ENCODE measurements at places on chromosomes 3 and 15.

DNA sequence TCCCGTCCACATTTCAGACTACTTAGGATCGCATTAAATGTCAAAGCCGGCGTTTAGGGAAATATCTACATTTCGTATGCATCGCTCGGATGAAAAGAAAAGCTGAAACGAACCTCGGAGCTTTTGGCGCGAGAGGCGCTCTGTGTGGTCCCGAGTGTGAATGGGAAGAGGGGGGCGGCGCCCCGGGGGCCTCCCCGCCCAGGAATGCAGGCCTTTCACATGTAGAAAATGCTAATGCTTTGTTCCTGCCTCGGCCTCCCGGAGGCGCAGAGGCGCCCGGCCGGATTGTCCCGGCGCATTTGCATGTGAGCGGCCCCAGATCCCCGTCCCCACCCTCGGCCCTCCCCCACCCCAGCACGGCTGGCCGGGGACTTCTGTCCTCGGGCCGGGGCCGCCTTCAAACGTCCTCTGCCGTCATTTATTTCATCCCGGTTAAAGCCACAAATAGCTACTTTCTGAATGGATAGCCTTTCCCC, 37.0 kb upstream of the TRIM71 start:
- peak; percentile 14 for DNase-seq

DNA sequence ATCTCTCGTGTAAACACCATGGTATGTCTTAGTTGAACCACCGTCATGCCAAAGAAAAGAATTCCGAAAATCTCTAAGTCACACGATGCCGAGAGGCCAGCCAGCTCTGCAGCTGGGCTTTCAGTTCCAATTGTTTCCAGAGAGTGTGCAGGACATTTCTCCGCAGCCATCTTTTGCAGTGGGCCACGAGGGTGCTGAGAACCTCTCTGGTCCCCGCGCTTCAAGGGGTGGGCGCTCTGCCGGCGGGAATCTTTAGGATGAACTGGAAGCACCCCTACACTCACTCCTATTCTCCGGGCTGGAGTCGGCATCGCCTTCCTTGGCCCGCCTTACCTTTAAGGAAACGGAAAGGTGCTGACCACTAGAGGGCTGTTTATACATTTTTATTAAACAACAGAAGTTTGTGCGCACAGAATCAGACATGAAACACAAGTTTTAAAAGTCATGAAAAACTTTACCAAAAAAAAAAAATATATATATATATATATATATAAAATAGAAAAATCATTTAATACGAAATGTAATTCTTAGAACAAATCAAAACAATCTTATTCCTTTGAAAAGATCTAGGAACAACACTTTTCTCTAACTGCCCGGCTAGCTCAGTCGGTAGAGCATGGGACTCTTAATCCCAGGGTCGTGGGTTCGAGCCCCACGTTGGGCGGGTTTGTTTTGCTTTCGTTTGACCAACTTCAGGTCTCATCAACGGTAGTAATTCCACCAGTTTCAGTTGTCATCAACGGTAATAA, 12.5 kb upstream of the MORF4L1 start:
- peak; percentile 71 for DNase-seq

DNA sequence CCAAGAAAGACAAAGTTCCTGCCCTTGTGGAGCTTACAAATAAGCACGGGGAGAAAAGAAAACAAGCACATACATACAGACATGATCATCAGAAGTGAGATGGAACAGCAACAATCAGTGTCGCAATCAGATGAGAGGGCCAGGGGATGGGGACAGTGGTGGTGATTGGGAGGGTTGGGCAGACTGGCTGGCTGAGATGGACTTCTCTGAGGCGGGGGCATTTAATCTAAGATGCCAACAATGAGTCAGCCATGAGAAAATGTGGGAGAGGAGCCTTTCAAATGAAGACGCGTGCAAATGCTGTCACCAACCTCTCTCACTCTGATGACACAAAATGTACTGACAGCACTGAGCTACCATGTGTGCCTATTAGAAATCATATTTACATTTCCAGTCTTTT, 81.4 kb downstream of the NCEH1 start:
- DNase-seq = no peak

- no peak for DNase-seq
Observed at GRCh38 chr3:112802338-112802737, 44.3 kb downstream of the CD200R1L start.

DNA sequence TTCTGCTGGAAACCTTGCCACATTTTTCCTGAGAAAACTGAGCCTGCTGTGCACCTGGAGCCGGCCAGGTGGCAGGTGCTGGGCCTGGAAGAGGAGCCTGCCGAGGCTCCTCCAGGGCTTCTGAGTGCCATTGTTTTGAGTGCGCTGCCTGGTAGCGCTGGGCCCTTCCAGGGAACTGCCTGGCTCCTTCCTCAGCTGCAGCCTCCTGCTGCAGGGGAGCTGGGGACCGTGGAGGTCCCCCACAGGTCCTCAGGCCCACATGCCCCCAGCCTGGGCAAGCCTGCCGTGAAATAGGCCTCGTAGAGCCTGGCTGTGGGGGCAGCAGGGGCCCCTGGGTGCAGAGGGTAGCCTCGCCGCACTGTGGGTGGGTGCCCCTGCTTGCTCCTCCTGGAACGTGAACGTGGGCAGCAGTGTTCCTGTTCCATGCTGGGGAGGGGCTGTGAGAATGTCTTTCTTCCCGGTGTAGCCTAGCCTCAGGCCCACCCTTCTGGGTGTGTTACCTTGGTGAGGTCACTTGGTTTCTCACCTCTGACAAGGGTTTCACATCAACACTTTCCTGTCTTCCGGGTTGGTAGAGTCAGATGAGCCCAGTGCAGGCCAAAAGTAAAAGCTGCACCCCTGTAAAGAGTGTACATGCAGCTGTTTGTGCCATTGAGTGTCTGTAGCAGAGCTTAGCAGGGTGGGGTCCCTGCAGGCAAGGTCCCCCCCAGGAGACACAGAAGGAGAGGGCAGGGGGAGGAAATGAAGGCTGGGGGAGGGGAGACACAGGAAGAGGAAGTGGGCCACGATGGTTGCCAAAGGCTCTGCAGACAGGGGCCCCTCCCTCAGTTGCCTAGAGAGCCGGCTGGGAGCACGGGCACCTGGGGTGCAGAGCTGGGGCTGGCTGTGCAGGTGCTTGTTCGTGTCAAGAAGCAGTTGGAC, 34.5 kb downstream of the KLF13 start:
- peak; percentile 55 for DNase-seq

GRCh38 chr15:57665939-57666338, 40.6 kb upstream of the POLR2M start:
- DNase-seq = no peak

DNA sequence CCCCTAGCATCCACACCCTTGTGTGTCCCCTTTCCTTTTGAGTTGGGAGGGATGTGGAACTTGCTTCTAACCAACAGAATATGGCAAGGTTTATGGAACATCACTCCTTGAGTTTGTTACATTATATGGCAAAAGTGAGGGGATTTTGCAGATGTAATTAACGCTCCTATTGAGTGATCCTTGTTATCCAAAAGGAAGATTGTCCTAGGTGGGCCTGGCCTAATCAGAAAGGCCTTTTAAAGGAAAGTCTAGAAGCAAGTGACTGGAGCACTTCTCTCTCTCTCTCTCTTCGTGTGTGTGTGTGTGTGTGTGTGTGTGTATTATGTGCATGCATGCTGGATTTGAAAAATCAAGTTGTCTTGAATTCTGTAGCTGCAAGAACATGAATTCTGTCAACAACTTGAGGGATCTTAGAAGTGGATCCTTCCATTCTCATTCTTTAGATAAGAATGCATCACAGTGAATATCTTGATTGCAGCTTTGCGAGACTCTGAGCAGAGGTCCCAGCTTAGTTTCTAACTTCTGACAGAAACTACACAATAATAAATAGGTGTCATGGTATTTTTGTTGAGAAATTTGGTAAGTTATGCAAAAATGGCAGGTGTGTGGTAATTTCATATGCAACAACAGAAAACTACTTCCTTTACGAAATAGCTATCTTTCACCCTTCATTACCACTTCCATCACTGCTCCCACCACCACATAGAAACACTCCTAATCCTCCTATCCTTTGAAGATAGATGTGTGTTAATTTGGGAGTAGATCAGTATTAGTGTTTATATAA, 360.9 kb upstream of the CBLB start:
- no peak for DNase-seq

DNA sequence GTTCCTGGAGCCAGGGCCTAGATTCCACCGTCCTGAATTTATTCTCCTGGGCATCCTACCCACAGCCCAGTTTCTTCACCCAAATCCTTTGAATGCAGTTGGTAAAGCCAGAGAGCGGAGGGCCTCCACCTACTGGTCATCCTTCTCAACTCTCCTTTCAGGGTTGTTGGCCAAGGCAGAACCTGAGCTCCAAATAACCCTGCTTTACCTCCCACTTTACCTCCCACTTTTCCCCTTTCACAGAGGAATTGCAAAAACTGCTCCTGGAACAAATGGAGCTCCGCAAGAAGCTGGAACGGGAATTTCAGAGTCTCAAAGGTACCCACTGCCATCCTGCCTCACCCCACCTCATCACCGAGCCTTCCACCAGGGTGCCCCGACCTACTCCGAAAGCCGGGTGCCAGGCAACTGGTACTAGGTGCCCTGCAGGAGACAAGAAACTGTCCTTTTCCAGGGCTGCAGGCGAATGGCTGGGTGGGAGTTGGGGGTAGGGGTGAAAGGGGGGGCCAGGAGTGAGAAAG, 6.8 kb downstream of the SKOR1 start:
- DNase-seq = no peak

GRCh38 chr3:73471986-73472787, 152.6 kb downstream of the PDZRN3 start:
- no peak for DNase-seq

GRCh38 chr3:16487511-16488175, 25.9 kb downstream of the RFTN1 start:
- DNase-seq = no peak

DNA sequence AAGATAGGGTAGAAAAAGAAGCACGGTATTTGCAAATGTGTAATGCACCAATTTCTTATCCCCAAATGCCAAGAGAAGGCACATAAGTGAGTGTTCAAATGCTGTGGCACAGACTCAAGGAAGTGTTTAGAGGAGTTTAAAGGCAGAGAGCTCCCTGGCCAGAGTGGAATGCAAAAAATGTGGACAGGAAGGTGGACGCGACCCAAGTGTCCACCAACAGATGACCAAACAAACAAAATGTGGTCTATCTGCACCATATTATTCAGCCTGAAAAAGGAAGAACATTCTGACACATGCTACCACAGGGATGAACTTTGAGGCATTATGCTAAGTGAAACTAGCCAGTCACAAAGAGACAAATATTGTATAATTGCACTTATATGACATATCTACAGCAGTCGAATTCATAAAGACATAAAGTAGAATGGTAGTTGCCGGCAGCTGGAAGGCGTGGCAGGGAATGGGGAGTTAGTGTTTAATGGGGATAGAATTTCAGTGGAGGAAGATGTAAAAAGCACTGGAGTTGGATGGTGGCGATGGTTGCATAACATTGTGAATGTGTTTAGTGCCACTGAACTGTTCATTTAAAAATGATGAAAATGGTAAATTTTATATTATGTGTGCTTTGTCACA, 126.6 kb downstream of the SRGAP3 start:
- no peak for DNase-seq

DNA sequence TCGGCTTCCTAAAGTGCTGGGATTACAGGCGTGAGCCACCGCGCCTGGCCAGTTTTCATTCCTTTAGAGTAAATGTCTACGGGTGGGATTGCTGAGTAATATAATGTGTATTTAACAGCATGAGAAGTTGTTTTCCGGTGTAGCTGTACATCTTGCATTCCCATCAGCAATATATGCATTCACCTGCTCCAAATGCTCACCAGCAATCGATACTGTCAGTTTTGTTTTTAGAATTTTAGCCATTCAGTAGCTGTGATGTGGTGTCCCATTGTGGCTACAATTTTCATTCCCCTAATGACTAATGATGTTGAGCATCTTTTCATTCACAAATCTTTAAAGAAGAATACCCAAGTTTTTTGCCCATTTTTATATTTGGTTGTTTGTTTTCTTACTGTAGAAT, 134.8 kb upstream of the RGMA start:
- DNase-seq = no peak

DNA sequence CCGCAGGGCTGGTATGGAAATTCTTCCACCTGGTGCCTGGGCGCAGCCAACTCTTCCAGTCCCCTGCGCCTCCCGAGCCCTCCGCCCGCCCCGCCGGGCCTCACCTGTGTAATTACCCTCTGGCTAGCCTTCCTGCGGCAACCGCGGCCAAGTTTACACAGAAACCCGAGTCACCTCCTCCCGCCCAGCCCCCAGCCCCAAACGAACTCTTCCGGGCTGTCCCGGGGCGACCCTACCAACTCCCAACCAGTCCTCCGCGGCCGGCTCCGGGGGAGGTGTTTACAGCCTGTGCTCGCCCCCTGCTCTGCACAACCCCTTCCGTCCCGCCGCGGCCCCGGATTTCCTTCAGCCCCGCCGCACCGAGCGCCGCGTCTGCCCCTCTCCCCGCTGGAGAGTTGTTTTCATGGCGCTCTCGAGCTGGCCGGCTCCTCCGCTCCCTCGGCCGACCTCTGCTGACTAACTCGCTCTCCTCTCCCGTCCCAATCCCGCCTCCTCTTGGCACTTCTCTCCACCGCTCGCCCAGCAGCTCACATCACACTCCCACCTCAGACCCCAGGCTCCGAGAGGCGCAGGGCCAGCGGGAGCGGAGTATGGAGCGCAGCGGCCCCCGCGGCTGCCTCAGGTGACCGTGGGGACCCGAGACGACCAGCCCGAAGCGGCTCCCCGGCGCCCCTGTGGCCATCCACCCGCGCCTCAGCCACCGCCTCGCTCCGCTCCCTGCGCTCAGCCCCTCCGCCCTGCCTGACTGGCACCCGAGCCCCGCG, 538 bp downstream of the ATOSA start:
- DNase-seq = peak; percentile 56

DNA sequence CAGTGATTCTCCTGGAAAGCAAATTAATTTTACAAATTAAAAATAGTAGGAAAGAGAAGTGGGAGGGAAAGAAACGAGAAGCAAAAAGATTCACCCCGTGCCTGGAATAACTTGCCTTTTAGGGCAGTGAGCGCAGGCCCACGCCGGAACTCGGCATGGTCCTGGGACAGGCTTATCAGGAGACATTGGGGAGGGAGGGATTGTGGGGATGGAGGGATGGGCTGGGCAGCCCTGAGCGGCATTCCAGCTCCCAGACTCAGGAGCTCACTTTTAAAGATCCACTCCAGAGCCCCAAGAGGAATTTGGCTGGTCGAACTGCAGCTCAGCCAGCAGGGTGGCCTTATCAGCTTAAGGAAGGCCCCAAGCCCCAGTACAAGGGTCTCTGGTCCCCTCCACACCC, 117.9 kb downstream of the ADCY5 start:
- DNase-seq = no peak
